NCI-H1694 treated with DMSO at 0.1 percent for 48 hours (cell line): ENCODE measurements at places on chromosomes 16 and 17.

GRCh38 chr17:9239246-9239792, 218.0 kb downstream of the NTN1 start:
- no peak for DNase-seq

DNA sequence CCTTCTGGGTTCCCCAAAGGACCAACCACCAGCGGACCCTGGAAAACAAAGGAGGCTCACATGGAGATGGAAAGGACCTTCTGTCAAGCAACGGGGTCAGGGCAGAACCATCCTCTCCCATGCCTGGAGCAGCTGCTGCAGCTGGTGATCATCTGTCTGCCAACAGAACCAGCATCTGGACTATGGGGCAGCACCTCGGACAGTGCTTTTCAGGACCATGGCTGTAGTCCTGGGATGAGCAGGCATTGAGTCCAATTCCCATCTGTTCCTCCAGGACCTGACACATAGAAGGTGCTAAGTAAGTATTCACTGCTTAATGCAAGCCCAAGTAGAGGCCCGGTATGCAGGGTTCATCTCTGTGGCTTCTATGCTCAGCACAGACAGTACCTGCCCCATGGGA, 304.7 kb downstream of the XYLT1 start:
- DNase-seq: no peak

GRCh38 chr17:76747716-76748363, 9.9 kb downstream of the MFSD11 start:
- DNase-seq: no peak

DNA sequence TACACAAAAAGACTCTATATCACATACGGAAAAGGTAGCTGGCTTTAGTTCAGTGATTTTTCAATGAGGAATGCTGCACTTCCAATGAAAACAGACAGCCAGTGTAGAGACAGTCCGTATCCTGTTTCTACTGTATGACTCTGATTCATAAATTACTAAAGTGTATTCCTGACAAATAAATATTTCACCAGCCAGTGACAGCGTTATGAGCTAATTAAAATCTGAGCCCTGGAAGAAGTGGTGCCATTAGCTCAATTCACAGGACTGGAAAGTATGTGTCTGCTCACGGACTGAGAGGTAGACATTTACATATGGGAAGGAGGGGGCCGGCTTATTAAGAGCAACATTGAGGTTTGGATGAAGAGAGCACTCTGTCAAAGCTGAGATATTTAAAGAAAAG, 207.9 kb upstream of the RBFOX1 start:
- DNase-seq: no peak
